ENCODE measurements at places on chromosomes 6 and 20.
A peak's percentile ranks its signal among the peaks of the same experiment; 100 is the strongest.

- DNase-seq: no peak
Observed at GRCh38 chr6:159170333-159170672, 1.1 kb downstream of the FNDC1 start.

- no peak for DNase-seq
Observed at GRCh38 chr6:45611491-45611890, 233.8 kb upstream of the SUPT3H start.

DNA sequence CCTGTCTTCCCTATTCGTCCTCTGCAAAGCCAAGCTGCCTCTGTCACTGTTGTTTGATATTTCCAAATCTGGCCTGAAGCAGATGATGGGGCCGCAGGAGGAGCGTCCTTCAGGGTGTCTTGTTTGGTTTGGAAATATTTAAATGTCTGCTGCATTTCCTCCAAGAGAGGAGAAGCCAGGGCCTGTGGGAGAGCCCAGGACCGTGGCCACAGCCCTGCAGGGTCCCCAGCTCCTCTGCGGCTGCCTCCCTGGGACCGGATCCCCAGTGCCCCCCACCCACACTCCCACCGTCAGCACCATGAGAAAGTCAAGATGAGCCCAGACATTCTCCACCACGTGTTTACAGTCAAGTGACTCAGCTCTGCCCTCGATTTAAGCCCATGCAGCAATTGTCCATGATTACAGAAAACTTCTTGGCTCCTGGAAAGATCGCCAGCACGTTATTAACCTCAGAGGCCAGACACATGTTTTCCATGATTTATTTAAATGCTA lies 18.2 kb downstream of the FOXF2 start:
- peak; percentile 60 for DNase-seq

GRCh38 chr6:40671694-40672050 lies 84.5 kb upstream of the LRFN2 start:
- DNase-seq: no peak

DNA sequence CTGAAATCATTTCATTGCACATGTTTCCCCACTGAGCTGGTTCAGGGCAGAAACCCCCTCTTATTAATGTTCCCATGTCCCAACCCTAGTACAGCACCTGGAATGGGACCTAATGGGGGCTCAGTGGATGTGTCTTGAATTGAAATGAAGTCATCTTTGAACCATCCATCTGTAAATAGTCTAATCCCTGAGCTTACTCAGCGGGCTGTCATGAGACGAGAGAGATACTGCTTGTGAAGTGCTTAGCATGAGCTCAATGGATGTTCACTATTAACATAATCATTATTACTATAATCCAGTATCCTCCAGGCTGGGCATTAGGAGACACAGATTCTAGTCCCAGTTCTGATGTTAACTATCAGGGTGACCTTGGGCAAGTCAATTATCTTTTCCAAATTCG lies 106.6 kb upstream of the LRFN2 start:
- DNase-seq: no peak

All from BJ (cell line).